Epithelial cell of proximal tubule (primary cell): ENCODE measurements at places on chromosomes 12 and 14. TPM values are rescaled to one million over a fixed set of nuclear protein-coding genes. Genes with fewer than 3 reads are reported as not detected.

INHBC gene
- total RNA-seq, result not detected in 2 replicates

GZMB gene
- total RNA-seq, result not detected in 2 replicates

PGF gene
- 6.1 and 7.0 TPM in 2 replicates for total RNA-seq

ACSM4 gene
- total RNA-seq, result not detected in 2 replicates

KCNH3 gene
- total RNA-seq, result 0.07 and 0.12 TPM in 2 replicates

ACOT6 gene
- 0.07 TPM in 1 of 2 replicates, not detected in the other for total RNA-seq

FLRT2 gene
- 0.07 and 0.17 TPM in 2 replicates for total RNA-seq

PLA2G1B gene
- total RNA-seq, result not detected in 2 replicates

CAND1 gene
- total RNA-seq, result 60.5 and 63.5 TPM in 2 replicates

TAS2R19 gene
- not detected in 2 replicates for total RNA-seq

PRR4 gene
- 0.29 and 1.2 TPM in 2 replicates for total RNA-seq

SIX6 gene
- total RNA-seq, result not detected in 2 replicates

C14orf180 gene
- total RNA-seq, result not detected in 2 replicates

VTI1B gene
- total RNA-seq, result 40.4 and 46.2 TPM in 2 replicates

B4GALNT1 gene
- 0.14 and 0.69 TPM in 2 replicates for total RNA-seq

LRTM2 gene
- total RNA-seq, result not detected in 2 replicates

USP15 gene
- total RNA-seq, result 27.6 and 30.6 TPM in 2 replicates

NANOG gene
- not detected in 2 replicates for total RNA-seq

TAS2R9 gene
- not detected in 2 replicates for total RNA-seq

DTX3 gene
- 8.0 and 8.1 TPM in 2 replicates for total RNA-seq

PIWIL1 gene
- not detected in 2 replicates for total RNA-seq

MYO1H gene
- total RNA-seq, result not detected in 2 replicates

MYH7 gene
- not detected in 2 replicates for total RNA-seq

PRIMA1 gene
- not detected in 2 replicates for total RNA-seq

INTS13 gene
- total RNA-seq, result 33.6 and 42.6 TPM in 2 replicates

CCDC198 gene
- 18.9 and 20.0 TPM in 2 replicates for total RNA-seq

GALNT9 gene
- not detected in 2 replicates for total RNA-seq

INSM2 gene
- total RNA-seq, result not detected in 2 replicates

ACRBP gene
- total RNA-seq, result 0.58 TPM in 1 of 2 replicates, not detected in the other

TAS2R50 gene
- total RNA-seq, result not detected in 2 replicates

BDKRB1 gene
- 0.40 TPM in 1 of 2 replicates, not detected in the other for total RNA-seq

CLEC4D gene
- not detected in 2 replicates for total RNA-seq

KRT83 gene
- not detected in 2 replicates for total RNA-seq

ACTN1 gene
- 479 and 666 TPM in 2 replicates for total RNA-seq

TSFM gene
- total RNA-seq, result 30.6 and 42.8 TPM in 2 replicates

KRT79 gene
- total RNA-seq, result 0.07 TPM in 1 of 2 replicates, not detected in the other

PTHLH gene
- 0.81 and 1.1 TPM in 2 replicates for total RNA-seq

GLT8D2 gene
- 0.46 and 2.0 TPM in 2 replicates for total RNA-seq

LTB4R2 gene
- 1.3 and 2.7 TPM in 2 replicates for total RNA-seq

STK38L gene
- total RNA-seq, result 9.7 and 14.9 TPM in 2 replicates

GPR135 gene
- total RNA-seq, result 0.87 and 1.3 TPM in 2 replicates

VRTN gene
- total RNA-seq, result not detected in 2 replicates

ANKRD33 gene
- total RNA-seq, result not detected in 2 replicates

CLEC6A gene
- not detected in 2 replicates for total RNA-seq

ADAMTS20 gene
- under 0.01 and 0.06 TPM in 2 replicates for total RNA-seq

FITM1 gene
- total RNA-seq, result not detected in 2 replicates

CACNA2D4 gene
- total RNA-seq, result 0.14 and 1.6 TPM in 2 replicates

ASB2 gene
- total RNA-seq, result 0.46 and 1.4 TPM in 2 replicates

KRT3 gene
- 0.06 TPM in 1 of 2 replicates, not detected in the other for total RNA-seq

HVCN1 gene
- 1.4 and 2.5 TPM in 2 replicates for total RNA-seq

AKAP3 gene
- total RNA-seq, result 0.06 and 1.0 TPM in 2 replicates

PTPN21 gene
- 5.9 and 8.2 TPM in 2 replicates for total RNA-seq

GALNT16 gene
- 0.14 and 0.35 TPM in 2 replicates for total RNA-seq

PDE3A gene
- total RNA-seq, result 1.3 and 1.6 TPM in 2 replicates
